Activated naive CD8-positive, alpha-beta T cell treated with anti-CD3 and anti-CD28 coated beads, Interleukin-2, amount 10 ng/mL, durations not matched to agents 7 days and 5 days (primary cell): ENCODE measurements at places on chromosomes 7 and 10. TPM values are rescaled to one million over a fixed set of nuclear protein-coding genes. Genes with fewer than 3 reads are reported as not detected.

LIPA gene
- total RNA-seq: 42.8 TPM

DNA sequence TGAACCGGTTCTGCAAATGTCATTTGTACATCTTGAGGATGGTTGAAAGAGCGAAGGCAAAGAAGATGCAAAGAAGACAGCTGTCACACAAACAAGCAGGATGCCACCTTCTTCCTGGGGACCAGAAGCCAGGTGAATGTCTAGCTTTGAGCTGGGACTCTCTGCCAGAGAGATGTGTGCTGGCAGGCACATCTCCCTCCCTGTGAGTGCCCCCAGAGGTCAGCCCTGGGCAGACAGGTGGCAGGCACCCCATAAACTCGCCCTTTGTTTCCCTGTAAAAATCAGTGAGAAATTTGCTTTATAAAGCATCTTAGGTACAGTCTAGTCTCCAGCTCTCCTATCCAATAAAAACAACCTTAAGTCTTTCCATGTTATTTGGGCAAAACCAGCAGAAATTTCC is 2.6 kb upstream of the TCERG1L start:
- no peaks in the 10 kb centered on the region for H3K4me1 ChIP-seq
- no peak for DNase-seq
- H3K27me3 ChIP-seq: peaks cover 29% of the 10 kb centered on the region
- no peaks in the 10 kb centered on the region for H3K36me3 ChIP-seq
- H3K27ac ChIP-seq: no peak overlapping the region

LRRTM3 gene
- total RNA-seq: not detected

DNA sequence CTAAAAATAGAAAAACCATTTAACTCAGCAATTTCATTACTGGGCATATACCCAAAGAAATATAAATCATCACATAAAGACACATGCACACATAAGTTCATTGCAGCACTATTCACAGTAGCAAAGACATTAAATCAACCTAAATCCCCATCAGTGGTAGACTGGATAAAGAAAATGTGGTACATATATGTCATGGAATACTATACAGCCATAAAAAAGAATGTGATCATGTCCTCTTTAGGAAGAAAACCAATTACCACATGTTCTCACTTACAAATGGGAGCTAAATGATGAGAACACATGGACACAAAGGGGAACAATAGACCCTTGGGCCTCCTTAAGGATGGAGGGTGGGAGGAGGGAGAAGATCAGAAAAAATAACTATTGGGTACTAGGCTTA is 36.0 kb upstream of the ACBD5 start:
- H3K27ac ChIP-seq: no peak overlapping the region
- peaks cover 3% of the 10 kb centered on the region for H3K36me3 ChIP-seq
- no peak overlapping the region for H3K4me3 ChIP-seq
- peaks cover 49% of the 10 kb centered on the region for H3K27me3 ChIP-seq
- H3K4me1 ChIP-seq: no peaks in the 10 kb centered on the region
- no peak for DNase-seq

DNA sequence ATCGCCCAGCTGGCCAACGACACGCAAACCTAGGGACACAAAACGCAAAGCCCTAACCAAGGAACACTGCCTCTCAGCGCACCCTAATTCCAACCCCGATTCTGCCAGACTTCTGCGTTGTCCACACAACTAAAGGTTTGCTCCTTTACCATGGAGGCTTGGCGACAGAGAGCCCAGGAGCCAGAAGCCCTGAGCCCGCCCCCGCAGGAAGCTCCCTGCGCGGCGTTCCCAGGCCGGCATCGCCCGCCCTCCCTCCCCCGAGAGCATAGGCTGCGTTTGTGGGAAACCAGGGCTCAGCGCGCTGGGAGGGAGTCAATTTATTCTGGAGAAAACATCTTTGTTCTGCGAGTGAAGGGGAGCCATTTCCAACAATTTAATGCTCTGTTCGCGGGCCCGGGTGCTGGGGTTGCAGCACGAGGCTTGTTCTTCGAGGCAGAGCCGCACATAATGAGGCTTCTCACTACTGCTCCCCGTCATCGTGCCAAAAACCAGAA is 103.9 kb downstream of the GRID1 start:
- peaks cover 21% of the 10 kb centered on the region for H3K27me3 ChIP-seq
- no peaks in the 10 kb centered on the region for H3K36me3 ChIP-seq
- no peak overlapping the region for H3K27ac ChIP-seq
- DNase-seq: no peak
- no peak overlapping the region for H3K4me3 ChIP-seq
- peaks cover 2% of the 10 kb centered on the region for H3K4me1 ChIP-seq

- no peak for DNase-seq
- H3K4me3 ChIP-seq: no peak overlapping the region
- H3K36me3 ChIP-seq: no peaks in the 10 kb centered on the region
- no peak overlapping the region for H3K27ac ChIP-seq
- no peaks in the 10 kb centered on the region for H3K4me1 ChIP-seq
Observed at GRCh38 chr7:80039251-80039884, 95.3 kb upstream of the GNAI1 start.

GRCh38 chr10:122392835-122393234 is 18.3 kb downstream of the PLEKHA1 start:
- no peak overlapping the region for H3K27ac ChIP-seq
- no peak overlapping the region for H3K4me3 ChIP-seq
- peaks cover 37% of the 10 kb centered on the region for H3K36me3 ChIP-seq
- no peak for DNase-seq
- H3K27me3 ChIP-seq: no peaks in the 10 kb centered on the region

DNA sequence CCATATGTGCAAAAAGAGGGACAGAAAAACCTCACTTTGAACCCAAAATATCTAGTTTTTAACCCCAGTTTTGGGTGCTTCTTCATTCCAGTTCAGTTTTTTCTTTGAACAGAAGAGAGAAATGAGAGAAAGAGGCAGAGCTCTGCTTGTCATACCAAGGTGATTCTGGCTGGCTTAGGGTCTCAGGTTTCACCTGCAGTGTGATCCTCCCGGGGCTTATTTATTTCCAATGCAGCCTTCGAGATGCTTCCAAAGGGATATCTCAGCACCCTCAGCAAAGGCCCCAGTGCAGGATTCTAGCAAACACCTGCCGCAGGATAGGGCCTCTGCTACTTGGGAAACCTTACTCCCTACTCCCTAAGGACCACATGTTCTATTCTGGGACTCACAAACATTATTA is 131.3 kb downstream of the WDR11 start:
- H3K4me1 ChIP-seq: peaks cover 6% of the 10 kb centered on the region
- H3K4me3 ChIP-seq: no peak overlapping the region
- peaks cover 28% of the 10 kb centered on the region for H3K27me3 ChIP-seq
- DNase-seq: no peak
- no peak overlapping the region for H3K27ac ChIP-seq
- no peaks in the 10 kb centered on the region for H3K36me3 ChIP-seq

LIPN gene
- not detected for total RNA-seq

ARID5B gene
- 26.1 TPM for total RNA-seq

AKR1B15 gene
- not detected for total RNA-seq

GRCh38 chr7:157139810-157140510 is 1.2 kb downstream of the UBE3C start:
- H3K27ac ChIP-seq: peak overlapping the region; percentile 71
- H3K27me3 ChIP-seq: no peaks in the 10 kb centered on the region
- DNase-seq: no peak
- H3K36me3 ChIP-seq: peaks cover 32% of the 10 kb centered on the region

GPR26 gene
- total RNA-seq: not detected

DNA sequence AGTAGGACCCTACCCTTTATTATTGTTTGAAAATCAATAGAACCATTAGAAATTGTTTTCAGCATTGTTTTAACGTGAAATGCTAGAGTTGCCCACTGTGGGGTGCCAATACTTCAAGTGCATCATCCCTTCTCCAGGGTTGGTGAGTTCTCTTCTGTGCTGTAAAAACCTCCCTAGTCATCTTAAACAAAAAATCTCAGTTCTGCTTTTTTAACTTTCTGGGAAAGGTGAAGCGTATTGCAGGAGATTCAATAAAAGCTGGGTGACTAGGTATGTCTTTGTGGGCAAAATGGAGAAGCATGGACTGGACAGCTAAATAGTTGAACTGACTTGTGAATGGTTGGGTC is 699.1 kb downstream of the SUGCT start:
- H3K4me1 ChIP-seq: no peaks in the 10 kb centered on the region
- no peak overlapping the region for H3K27ac ChIP-seq
- H3K4me3 ChIP-seq: no peak overlapping the region
- no peaks in the 10 kb centered on the region for H3K36me3 ChIP-seq

- H3K27ac ChIP-seq: no peak overlapping the region
- DNase-seq: no peak
- peaks cover 10% of the 10 kb centered on the region for H3K4me1 ChIP-seq
- no peak overlapping the region for H3K4me3 ChIP-seq
- no peaks in the 10 kb centered on the region for H3K27me3 ChIP-seq
- peaks cover 15% of the 10 kb centered on the region for H3K36me3 ChIP-seq
Observed at GRCh38 chr10:11249808-11250195, 232.1 kb downstream of the CELF2 start.
